ENCODE measurements at places on chromosomes 5 and 9. TPM values are rescaled to one million over a fixed set of nuclear protein-coding genes. Genes with fewer than 3 reads are reported as not detected.

Gene SH3GL2
- total RNA-seq = 2.1 TPM

DNA sequence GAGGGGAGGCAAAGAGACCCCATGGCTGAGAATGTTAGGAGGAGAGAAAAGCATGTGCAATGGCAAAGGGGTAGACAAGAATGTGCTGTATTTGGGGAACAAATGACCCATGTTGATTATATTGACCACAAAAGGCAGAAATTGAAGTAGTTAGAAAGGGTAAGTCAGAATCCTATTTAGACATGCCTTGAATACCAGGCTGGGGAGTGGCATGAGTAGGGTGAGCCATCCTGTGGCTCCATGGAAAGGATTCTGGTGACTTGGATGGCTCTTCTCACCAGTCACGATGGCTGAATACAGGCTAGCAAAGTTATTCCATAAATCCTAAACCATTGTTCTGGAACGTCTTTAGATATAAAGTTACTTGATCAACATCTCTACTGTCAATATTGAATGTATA lies 73.4 kb upstream of the MEF2C start:
- no peaks in the 10 kb centered on the region for H3K4me1 ChIP-seq
- H3K27ac ChIP-seq = no peak overlapping the region
- H3K4me3 ChIP-seq = no peak overlapping the region
- DNase-seq = no peak

Gene SYK
- total RNA-seq = 1.4 TPM

Gene PCDHGA5
- total RNA-seq = 0.51 TPM

DNA sequence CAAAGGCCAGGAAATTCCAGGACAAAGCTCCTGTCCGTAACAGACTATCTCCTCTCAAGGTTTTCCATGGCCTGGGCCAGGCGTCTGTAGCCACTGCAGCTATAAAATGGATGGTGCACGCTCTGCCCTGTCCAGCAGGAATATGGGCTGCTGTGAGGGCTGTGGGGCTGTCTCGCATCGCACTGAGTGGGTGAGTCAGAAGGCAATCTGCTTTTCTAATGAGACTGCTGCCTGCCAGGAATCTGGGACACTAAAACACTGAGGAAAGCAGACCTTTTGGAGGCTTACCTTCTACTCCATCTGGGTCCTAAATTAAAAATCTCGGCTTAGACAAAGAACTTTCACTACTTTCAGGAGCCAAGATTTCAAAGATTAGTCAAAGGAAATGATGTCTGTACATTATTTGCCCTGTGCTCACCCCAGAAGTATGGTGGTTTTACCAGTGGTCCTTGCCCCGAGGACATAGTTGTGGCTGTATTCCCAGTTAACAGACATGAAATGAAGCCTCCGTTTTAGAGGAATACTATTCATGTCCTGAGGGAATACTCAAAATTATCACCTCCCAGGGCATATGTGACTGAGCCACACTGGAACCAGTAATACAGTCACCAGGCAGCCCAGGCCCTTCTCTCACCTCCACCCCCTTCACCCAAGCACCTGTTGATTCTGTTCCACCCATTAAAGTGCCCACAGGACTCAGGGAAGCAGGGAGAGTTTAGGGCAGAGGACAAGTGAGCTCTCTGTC lies 56.4 kb downstream of the PFDN1 start:
- no peak for DNase-seq
- H3K4me3 ChIP-seq = no peak overlapping the region
- peaks cover 41% of the 10 kb centered on the region for H3K36me3 ChIP-seq
- H3K27ac ChIP-seq = no peak overlapping the region
- H3K4me1 ChIP-seq = no peaks in the 10 kb centered on the region
- H3K27me3 ChIP-seq = no peaks in the 10 kb centered on the region

- DNase-seq = no peak
- H3K4me3 ChIP-seq = peak overlapping the region; percentile 36
- H3K4me1 ChIP-seq = peaks cover 19% of the 10 kb centered on the region
- H3K27me3 ChIP-seq = no peaks in the 10 kb centered on the region
- H3K27ac ChIP-seq = no peak overlapping the region
Observed at GRCh38 chr9:116792271-116792670, 105.2 kb downstream of the TRIM32 start.

Gene BTF3
- 800 TPM for total RNA-seq

GRCh38 chr5:83306572-83307241 lies 164.8 kb upstream of the VCAN start:
- H3K27ac ChIP-seq = no peak overlapping the region
- no peak overlapping the region for H3K4me3 ChIP-seq
- no peaks in the 10 kb centered on the region for H3K4me1 ChIP-seq
- H3K36me3 ChIP-seq = no peaks in the 10 kb centered on the region

- no peaks in the 10 kb centered on the region for H3K36me3 ChIP-seq
- no peak overlapping the region for H3K27ac ChIP-seq
- no peak overlapping the region for H3K4me3 ChIP-seq
- H3K4me1 ChIP-seq = no peaks in the 10 kb centered on the region
- no peak for DNase-seq
Observed at GRCh38 chr5:41980396-41980795, 55.3 kb downstream of the FBXO4 start.

Gene GABRA1
- 0.33 TPM for total RNA-seq

DNA sequence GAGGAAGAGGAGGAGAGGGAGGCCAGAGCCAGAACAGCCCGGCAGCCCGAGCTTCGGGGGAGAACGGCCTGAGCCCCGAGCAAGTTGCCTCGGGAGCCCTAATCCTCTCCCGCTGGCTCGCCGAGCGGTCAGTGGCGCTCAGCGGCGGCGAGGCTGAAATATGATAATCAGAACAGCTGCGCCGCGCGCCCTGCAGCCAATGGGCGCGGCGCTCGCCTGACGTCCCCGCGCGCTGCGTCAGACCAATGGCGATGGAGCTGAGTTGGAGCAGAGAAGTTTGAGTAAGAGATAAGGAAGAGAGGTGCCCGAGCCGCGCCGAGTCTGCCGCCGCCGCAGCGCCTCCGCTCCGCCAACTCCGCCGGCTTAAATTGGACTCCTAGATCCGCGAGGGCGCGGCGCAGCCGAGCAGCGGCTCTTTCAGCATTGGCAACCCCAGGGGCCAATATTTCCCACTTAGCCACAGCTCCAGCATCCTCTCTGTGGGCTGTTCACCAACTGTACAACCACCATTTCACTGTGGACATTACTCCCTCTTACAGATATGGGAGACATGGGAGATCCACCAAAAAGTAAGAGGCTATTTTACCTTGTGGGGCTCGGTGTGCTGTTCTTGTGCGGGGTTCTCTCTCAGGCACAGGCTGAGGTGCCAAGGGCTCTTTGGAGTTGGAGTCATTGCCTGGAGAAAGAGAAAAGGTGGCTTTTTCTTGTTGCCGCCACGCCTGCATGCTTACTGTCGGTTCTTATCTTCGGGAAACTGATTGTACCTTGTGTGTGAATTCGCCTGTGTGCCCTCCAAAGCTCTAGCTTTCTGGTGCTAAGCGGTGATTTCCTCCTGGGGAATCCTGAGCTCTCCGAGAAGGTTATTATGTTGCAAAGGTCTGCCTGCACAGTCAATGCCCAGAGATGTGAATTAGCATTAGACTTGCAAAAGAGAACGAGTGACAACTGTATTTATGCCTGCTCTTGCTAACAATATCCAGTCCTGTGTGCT lies at the start of gene ISL1:
TSS of gene ISL1 (plus strand) at position 318 of the 991 bp plus-strand sequence. CDS start at position 542, 224 bp downstream.
- no peak within 1 kb of the TSS for H3K27ac ChIP-seq
- peaks cover 7% of the 10 kb centered on the region for H3K4me1 ChIP-seq
- peak; percentile 97 for DNase-seq

DNA sequence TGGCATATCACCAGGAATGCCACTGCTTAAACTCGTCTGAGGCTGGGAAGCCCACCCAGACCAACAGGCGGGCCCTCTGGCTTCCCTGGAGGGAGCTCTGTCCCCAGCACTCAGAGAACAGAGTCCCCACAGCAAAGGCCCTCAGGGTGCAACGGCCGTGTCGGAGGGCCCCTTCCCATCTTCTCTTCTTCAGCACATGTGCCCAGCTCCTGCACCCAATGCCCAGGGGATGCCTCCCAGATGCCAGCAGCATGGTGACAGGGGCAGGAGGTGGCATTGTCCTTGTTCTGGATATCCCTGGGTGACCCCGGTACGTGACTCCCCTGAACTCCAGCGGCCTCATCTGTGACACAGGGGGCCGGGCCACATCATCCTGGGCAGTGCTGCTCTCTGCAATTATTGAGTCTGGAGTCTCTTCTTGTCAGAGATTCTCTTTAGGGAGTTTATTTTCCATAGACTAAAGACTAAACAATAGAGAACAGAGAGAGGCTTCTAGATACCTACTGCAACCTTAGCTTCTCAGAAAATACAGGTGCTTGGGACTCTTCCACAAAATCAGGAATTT lies 13.6 kb upstream of the OLFM1 start:
- no peak overlapping the region for H3K4me3 ChIP-seq
- no peak overlapping the region for H3K27ac ChIP-seq
- peak; percentile 30 for DNase-seq

- no peak for DNase-seq
- H3K36me3 ChIP-seq = no peaks in the 10 kb centered on the region
- no peaks in the 10 kb centered on the region for H3K27me3 ChIP-seq
Observed at GRCh38 chr9:21684831-21685362, 117.5 kb upstream of the MTAP start.

GRCh38 chr9:116549786-116550660 lies 137.1 kb upstream of the TRIM32 start:
- no peaks in the 10 kb centered on the region for H3K36me3 ChIP-seq
- no peak for DNase-seq
- no peak overlapping the region for H3K4me3 ChIP-seq
- H3K27me3 ChIP-seq = no peaks in the 10 kb centered on the region

DNA sequence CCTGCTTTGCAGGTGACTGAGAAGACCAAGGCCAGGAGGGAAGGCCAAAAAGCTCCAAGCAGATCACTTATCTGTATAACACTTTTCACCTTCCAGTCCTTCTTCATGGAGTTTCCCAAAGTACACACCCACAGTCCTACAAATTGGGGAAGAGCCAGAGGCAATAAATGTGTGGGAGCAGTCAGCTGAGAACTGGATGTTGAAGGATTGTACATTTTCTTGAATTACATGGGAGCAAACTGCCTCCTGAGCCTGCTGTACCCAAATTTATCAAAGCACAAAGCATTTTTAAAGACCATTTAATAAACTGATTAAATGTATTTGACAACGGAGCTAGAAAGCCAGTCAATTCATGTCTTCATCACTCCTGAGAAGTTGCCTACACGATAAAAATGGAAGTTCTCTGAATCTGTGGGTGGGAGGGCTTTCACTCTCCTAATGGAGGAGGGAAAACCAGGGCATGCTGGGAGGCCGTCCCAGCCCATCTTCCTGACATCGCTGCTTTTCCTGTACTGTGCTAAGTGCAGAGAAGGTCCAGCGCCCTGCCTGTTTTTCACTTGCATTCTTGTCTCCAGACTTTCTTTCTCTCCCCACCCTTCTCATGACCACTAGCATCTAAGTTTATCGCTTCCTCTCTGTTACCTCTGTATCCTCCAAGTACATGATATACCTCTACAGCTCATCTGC lies 79.0 kb downstream of the KCNIP1 start:
- no peaks in the 10 kb centered on the region for H3K27me3 ChIP-seq
- H3K4me1 ChIP-seq = no peaks in the 10 kb centered on the region
- no peak for DNase-seq
- H3K4me3 ChIP-seq = no peak overlapping the region
- H3K27ac ChIP-seq = no peak overlapping the region

DNA sequence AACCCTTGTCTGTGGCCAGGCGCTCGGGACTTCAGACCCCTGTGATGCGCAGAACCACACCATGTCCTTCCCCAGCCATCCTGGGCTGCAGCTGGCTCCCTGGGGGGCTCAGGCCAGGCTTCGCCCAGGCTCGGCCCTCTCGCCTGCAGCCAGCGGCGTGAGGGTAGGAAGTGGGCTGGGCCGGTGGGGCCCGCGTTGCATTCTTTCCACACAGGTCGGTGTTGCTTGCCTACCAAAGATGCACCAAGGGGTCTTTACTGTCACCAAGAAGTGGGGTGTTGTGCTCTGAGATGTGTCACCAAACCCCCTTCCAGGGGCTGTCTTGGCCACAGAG lies 48.3 kb upstream of the RNF130 start:
- DNase-seq = no peak
- H3K4me1 ChIP-seq = no peaks in the 10 kb centered on the region
- H3K4me3 ChIP-seq = no peak overlapping the region
- no peak overlapping the region for H3K27ac ChIP-seq
- H3K36me3 ChIP-seq = no peaks in the 10 kb centered on the region
- H3K27me3 ChIP-seq = no peaks in the 10 kb centered on the region

- H3K27ac ChIP-seq = no peak overlapping the region
- no peak overlapping the region for H3K4me3 ChIP-seq
- no peak for DNase-seq
- no peaks in the 10 kb centered on the region for H3K27me3 ChIP-seq
Observed at GRCh38 chr5:39108987-39109386, 34.8 kb upstream of the RICTOR start.

DNA sequence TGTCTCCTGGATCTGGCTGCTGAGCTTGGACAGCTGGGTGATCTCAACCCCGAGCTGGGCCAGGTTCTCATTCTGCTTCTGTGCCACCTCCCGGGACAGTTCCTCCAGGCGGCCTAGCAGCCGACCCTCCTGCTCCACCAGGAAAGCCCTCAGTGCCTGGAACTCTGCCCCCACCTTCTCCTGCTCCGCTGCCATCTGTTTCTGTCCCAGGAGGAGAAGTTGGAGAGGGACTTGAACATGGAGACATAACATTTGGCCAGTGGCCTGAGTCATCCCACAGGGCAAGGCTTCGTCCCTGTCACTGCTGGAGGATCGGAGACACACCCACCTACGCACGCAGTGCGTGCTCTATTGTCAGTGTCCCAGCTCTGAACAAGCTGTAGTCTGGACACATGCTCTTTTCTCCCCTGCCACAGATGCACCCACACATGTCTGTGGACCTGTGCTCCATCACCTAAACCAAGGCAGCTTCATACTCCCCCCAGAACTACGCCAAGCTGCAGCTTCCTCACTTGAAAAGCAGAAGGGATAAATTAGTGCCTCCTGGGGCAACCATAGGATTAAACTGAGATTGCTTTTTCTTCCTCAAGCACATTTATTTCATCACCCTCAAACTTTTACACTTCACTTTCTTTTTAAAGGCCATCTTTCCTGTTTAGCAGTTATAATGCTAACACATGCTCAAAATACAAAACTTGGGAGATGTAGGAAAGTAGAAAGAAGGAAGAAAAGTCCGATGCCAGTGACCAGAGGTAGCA lies 4.9 kb downstream of the TRIM7 start:
- no peak for DNase-seq
- no peaks in the 10 kb centered on the region for H3K36me3 ChIP-seq
- H3K27me3 ChIP-seq = peaks cover 57% of the 10 kb centered on the region
- H3K4me1 ChIP-seq = peaks cover 4% of the 10 kb centered on the region
- H3K27ac ChIP-seq = no peak overlapping the region
- H3K4me3 ChIP-seq = no peak overlapping the region

Gene PCDHGB4
- 10.4 TPM for total RNA-seq

Gene TSSK1B
- not detected for total RNA-seq
